ENCODE measurements at places on chromosomes 3 and 15.

- no peak for DNase-seq
Measured at GRCh38 chr3:3209714-3210113, 30.2 kb upstream of the CRBN start.

DNA sequence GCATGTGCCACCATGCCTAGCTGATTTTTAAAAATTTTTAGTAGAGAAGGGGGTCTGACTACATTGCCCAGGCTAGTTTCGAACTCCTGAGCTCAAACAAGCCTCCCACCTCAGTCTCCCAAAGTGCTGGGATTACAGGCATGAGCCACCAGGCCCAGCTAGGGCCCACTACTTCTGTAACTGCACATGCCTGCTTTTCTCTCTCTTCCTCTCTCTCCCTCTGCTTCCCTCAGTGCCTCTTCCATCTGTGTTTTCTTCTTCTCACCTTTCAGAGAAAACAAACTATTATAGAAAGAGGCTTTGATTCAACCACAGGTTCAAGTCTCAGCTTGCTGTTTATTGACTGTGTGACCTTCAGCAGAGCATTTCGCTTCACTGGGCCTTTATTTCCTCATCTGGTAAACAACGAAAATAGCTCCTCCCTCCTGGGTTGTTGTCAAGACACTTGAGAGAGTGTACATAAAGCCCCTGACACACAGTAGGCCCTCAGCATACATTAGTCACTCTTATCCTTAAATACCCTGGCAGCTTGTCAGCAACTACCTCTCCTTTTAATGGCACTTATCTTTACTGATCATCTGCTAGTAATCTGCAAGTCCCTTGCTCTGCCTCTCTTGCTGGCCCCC, 10.2 kb downstream of the TADA3 start:
- no peak for DNase-seq

DNA sequence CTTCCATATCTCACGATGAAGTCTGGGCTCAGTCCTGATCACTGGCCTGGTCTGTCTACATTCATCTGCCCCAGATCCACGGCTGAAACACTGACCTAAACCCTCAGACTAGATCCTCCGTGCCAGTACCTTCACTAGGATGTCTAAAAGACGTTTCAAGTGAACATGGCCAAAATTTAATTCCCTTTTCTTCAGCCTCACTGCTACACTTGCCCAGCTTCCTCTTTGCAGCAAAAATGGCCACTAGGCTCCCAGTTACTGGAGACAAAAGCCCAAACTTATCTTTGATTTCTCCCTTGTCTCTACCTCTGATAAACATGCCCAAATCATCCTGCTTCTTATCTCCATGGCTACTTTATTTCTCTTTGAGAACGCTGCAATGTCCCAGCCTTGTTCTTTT, 1.7 kb downstream of the RASSF1 start:
- no peak for DNase-seq

DNA sequence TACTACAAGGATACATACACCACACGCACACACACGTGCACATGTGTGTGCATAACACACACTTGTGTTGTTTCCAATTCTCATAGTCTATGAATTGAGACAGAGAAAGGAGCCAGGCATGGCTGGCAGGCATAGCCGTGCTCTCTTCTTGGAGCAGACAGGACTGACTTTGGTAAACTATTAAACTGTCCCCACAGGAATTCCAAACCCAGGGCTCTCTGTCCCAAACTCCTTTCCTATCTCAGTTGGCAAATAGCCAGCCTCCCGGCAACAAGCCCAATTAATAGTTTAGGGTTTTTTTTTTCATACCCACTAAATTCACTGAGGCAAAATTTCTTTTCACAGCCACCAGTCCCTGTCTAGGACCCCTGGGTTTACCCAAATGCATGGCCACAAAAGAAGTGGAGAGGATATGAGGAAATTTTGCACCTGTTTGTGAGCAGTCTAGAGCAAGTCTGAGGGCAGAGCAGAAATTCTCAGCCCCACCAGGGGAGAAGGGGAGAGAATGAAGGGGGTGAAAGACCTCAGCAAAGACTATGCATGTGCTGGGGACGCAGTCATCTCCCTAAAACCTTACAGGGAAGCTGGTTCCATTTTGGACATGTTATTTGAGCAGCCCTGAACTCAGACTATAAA, 17.8 kb downstream of the GALNT15 start:
- DNase-seq: no peak

GRCh38 chr3:137081711-137082110, 123.9 kb downstream of the IL20RB start:
- DNase-seq: no peak

Data from stimulated activated naive CD4-positive, alpha-beta T cell treated with Interleukin-2 at 50 U/mL for 16 hours (primary cell).